ENCODE measurements at places on chromosomes 5 and 9.

DNA sequence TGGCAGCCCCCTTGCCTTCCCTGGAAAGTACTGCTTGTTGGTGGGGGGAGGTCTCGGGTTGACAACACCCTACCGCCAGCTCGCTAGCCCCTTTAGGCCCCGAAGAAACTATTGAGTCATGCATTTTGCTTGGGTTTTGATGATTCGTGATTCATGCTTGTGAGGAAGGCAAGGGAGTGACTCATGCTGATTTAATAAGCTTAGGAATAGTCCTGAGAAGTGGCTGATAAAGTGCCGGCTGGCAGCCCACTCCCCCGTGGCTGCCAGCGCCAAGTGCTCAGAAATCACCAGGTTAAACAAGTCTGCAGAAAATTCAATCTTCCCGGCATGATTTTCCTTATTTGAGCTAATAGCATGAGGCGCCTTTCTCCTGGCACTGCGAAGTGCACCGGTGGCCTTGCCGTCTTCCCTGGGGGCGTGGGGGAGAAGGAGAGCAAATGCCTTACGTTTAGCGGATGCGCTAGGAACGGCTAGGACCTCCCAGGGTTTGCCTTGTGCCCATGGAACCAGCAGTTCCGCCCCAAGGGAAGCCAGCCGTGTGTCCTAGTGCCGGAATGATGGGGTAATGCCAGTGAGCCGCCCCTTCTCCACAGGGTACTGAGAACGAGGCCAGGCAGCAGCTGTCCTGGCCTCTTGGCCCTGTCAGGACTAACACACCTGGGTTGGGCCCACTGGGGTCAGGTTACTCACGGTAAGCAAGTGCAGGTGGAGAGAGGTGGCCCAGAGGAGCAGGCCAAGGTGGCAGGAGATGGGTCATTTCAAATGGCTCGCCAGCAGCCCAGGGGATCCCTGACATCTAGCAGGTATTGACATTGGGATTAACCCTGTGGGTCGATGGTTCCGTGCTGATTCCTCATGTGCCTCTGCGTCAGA is 151.9 kb downstream of the MACROH2A1 start:
- no peak for DNase-seq

DNA sequence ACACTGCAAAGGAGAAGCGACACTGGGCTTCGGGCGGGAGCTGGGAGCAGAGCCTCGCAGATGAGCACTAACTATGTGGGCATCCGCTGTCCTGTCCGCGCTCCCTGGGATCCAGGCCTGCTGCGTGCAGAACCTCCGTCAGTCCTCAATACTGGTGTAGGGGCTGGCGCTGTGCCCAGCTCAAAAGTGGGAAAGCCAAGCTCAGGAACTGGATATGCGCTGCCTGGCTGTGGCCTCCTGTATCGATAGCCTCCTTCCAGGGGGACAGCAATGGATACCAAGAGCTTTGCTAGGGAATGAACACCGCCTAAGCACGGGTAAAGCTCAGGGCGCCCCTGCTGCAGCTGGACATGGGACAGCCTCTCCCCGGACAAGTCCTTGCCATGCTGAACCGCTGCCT is 270.4 kb downstream of the NSG2 start:
- DNase-seq = no peak

DNA sequence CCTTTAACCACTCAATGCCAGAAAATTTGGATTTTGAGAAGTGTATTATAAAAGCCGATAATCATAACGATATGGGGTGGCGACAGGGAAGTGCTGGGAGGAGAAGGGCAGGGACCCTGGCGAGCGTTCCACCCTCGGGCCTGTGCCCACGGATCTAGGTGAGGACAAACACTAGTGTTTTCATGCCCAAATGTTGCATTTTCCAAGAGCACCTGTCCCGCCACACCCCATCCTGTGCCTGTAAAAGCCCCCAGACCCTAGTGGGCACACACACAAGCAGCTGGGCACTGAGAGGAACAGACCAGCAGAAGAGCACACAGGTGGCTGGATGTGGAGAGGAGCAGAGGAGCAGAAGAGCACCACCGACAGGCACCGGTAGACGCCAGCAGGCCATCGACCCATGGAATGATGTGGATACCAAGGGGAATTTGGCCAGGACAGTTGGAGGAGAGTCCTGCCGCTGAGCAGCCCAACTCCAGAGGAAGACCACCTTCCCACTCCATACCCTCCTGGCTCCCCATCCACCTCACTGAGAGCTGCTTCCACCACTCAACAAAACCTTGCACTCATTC is 315.0 kb downstream of the EDIL3 start:
- no peak for DNase-seq

DNA sequence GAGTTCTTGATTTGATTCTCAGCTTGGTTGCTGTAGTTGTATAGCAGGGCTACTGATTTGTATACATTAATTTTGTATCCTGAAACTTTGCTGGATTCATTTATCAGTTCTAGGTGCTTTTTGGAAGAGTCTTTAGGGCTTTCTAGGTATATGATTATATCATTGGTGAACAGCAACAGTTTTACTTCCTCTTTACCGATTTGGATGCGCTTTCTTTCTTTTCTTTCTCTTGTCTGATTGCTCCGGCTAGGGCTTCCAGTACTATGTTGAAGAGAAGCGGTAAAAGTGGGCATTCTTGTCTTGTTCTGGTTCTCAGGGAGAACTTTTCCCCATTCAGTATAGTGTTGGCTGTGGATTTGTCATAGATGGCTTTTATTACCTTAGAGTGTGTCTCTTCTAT is 158.9 kb downstream of the SAXO1 start:
- DNase-seq = no peak

DNA sequence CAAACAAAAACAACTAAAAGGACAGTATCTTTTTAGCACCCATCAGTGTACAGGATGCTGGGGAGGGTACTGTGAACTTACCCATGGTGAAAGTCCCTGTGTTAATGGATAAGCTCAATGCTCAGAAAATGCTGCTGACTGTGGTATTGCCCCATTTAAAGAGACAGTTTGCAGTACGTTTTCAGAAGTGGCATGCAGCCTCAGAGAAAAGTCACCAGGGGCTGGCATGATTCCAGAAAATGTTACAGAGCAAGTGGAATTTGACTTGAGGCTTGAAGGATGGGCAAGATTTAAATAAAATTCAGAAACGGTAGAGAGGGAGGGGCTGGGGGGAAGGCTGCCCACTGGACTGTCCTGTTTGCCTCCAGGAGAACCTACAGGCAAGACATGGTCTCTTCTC is 7.2 kb downstream of the S1PR3 start:
- DNase-seq = no peak

DNA sequence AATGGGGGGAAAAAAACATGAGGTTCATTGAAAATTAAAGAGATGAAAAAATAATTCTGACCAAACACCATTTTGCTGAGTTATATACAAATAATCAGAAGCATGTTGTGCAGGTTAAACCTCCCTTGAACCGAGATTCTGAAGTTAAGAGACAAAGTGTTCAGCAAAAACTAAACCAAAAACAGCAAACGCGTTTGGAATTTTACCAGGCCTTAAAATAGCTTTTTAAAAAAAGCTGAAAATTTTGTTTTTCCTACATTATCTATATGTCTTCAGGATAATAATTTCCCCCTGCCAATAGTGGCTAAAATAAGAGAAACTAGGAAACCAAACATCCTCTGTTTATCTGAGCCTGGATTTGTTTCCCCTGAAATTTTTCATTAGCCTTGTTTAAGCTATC is 191.7 kb upstream of the DAPK1 start:
- no peak for DNase-seq

DNA sequence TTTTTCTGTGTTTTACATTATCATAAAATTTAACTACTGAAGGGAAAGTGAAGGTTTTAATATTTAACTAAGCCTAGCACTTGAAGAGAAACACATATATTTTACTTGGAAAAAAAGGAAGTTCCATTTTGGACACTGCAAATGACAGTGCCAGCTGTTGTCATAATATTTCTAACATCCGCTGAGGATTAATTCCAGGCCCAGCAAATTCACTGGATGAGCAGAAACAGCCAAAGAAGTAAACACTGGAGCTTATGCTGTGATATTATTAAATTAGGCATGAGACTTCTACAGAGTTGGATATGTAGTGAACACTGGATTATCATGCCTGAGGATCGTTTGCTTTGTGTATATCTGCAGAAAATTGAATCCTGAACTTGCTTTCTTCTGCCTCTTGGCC is 67.6 kb downstream of the GHR start:
- no peak for DNase-seq

- no peak for DNase-seq
Measured at GRCh38 chr9:89869793-89870580, 265.2 kb downstream of the GADD45G start.

- DNase-seq = no peak
Measured at GRCh38 chr5:179467441-179467840, 82.9 kb upstream of the RUFY1 start.

- no peak for DNase-seq
Measured at GRCh38 chr5:159787837-159788236, 128.4 kb upstream of the ADRA1B start.

DNA sequence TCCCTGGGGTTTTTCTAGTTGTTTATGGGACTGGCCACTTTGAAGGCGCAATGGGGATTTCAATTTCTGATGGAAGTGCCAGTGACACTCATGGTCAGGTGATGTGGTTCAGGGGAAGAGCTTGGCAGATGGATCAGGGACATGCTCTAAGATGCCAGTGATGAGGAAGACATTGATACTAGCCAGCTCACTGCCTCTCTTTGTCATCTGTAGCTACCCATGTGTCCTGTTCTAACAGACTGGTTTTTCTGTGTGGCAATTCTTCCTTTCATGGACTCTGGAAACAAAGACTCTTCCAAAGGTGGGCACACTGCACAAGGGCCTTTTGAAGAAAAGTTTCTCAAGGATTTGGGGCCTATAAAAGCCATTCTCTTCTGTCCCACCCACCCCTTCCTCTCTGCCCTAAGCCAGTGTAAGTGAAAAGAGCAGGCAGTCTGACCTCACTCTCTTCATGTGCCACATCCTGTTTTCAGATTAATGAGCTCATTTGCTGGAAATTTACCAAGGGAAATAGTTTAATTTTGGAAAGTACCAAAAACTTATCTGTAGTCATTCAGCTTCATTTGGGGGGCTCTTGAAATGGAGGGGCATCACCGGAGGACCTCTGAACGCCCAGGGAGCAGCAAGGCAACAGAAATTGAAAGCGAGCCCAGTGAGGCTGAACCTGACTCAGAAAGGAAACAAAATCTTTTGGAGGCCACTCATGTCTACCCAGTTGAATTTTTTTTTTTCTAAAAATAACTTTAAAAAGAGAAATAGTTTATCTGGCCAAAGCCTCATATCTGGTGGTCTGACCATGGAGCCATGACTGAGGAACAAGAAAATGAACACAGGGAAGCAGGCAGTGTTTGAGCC is 4.9 kb upstream of the TRAF1 start:
- DNase-seq = peak; percentile 72

DNA sequence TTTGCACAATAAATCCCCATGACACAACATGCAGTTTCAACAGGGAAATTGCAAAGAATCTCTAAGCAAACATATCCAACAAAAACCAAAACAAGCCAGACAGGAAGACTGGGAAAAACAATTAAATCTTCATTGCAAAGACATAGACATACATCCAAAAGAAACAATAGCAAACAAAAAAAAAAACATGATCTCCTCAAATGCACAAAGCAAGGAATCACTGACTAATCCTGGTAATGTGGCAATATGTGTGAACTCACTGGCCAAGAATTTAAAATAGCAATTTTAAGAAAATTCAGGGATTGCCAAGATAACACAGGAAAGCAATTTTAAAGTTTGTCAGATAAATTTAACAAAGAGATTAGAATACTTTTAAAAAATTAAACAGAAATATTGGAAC is 520.1 kb upstream of the SMC2 start:
- DNase-seq = no peak

DNA sequence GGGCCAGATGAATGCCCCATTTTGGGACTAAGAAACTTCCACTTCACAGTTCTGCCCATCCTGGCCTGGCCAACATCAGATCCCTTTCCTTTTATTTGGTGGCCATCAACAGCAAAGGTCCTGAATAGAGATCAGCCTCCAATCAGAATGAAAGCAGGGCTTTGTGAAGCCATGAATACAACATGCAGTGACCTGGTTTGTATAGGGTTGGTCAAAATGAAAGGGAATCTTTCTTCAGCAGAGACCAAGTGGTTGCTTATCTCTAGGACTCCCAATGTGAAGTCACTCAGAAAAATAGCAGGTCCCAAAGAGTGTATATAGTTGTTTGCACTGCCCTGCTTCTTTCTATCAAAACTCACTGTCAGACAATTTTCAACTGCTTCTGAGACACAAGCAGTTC is 113.9 kb upstream of the SLC12A2 start:
- no peak for DNase-seq

DNA sequence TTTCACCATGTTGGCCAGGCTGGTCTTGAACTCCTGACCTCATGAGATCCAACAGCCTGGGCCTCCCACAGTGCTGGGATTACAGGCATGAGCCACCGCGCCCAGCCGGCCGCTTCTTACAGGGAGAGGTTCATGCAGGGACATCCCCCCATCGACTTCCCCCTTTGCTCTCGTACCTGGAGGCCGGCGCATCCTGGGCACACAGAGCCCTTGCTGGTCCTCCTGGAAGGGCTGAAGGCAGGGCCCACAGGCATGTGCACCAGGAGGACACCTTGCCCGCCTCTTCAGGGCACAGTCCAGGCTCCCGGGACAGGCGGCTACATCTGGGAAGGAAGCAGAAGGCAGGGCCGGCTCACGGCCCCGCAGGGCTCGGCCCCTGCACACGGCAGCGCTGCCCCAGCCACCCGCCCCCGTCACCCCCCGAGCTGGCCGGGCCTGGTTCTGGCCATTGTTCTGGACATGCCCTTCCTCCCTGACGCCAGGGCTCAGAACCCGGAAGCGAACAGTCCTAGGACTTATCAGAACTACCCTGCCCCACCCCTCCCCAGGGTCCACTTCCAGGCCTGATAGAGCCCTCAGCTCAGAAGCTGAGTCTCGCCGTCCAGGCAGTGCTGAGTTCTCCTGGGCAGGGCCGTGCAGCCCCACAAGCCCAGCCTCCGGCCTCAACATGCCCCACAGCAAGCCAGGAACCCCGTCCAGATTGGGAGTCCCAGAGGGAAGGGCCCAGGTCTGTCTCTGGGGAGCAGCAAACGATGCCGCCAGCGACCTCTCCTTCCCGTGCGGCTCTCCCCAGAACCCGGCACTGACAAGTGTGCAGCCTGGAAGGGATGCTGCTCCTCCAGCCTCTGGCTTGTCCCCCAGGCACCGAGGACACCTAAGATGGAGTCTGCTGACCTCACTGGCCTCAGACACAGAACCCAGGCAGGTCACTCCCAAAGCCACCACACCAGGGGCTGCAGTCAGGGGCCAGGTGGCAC is 2.9 kb downstream of the NPDC1 start:
- DNase-seq = no peak

Data from thymus (tissue), 14 donors.